ENCODE measurements at places on chromosomes 5 and 9.

- DNase-seq = peak; percentile 88
Observed at GRCh38 chr5:177006265-177006972, at the start of gene UIMC1. TSS of gene UIMC1 (minus strand) at chr5:177006779. CDS start at chr5:176982615, 24,164 bp downstream.

- no peak for DNase-seq
Observed at GRCh38 chr5:60487476-60487875, 212.5 kb downstream of the DEPDC1B start.

DNA sequence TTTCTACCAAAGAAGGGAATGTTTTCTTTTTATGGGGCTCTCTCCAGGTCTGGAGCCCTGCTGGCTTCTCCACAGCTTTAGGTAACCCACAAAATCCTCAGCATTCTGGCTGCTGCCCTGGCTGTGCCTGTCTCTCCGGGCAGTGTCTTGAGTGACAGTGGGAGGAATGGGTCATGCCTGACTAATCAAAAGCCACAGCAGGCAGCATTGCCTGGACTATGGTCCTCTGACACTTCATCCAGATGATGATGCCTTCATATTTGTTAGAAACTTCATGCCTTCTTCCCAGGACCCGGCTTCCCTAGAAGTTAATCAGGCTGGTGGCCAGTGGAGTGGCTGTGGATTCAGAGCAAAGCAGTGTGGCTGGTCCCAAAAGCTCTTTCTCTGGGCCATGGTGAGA is 32.2 kb upstream of the TGFBI start:
- no peak for DNase-seq

- no peak for DNase-seq
Observed at GRCh38 chr5:112479418-112479817, 60.3 kb upstream of the EPB41L4A start.

- DNase-seq = no peak
Observed at GRCh38 chr9:127059030-127059429, 63.4 kb downstream of the ANGPTL2 start.

- DNase-seq = no peak
Observed at GRCh38 chr5:173830421-173830820, 57.7 kb upstream of the CPEB4 start.

DNA sequence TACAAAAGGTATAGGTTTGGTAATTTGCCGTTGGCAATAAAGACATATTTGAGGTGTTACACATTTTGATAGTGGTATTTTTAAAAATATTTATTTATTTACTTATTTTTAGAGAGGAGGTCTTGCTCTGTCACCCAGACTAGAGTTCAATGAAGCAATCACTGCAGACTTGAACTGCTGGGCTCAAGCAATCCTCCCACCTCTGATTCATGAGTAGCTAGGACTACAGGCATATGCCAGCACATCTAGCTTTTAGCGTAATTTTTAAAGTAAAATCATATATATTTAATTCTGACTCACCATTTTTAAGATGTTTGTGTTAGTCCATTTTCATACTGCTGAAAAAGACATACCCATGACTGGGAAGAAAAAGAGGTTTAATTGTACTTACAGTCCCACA is 1974.3 kb downstream of the EFNA5 start:
- DNase-seq = no peak

GRCh38 chr9:134602547-134603362 is 38.8 kb upstream of the COL5A1 start:
- no peak for DNase-seq

DNA sequence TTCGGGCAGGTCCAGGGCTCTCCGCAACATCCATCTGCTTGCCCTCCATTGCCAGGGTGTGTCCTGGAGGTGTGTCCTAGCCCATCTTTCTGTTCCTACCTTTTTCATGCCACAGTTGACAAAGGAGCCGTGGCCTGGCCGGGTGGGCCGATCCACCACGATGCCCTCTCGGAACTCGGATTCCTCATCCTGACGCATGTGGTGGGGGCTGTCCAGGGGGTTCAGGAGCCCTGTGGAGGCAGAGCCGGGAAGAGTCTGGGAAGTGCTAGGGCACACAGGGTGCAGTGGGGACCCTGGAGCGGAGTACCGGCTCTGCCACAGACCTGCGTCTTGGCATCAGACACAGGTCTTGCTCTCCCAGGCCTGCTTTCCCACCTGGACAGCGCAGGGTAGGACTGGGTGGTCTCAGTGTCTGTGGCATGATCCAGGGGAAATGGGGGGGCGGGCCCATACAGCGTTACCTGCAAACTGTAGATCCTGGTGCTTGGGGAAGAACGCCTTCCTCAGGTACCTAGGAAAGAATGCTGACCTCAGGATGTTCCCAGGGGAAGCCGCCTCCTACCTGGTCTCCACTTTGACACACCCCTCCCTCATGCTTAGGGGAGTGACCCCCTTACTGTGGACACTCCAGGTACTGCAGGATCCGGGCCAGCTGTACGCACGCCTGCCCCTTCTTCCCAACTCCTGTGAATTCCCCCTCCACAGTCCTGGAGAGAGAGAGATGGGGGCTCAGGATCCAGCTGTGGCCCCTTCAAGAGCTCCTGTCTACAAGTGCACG is 3.5 kb downstream of the SPOUT1 start:
- no peak for DNase-seq

- no peak for DNase-seq
Observed at GRCh38 chr5:52856564-52856963, 68.8 kb downstream of the ITGA1 start.

DNA sequence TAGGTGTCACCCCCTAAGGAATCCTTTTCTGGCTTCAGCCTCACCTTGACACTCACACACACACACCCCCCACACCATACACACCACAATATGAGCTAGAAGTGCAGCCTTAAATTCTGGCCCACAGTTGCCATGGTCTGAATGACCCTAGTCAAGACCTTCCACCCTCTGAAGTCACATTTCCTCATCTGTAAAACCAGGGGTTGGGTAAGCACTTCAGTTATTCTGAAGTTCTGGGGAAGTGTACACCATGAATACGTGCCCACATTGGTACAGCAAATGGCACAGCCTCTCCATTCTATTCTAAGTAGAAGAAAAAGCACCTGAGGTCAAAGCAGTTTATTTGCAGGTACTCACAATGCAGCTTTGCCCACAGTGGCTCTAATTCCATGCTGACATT is 372.8 kb upstream of the KLF4 start:
- no peak for DNase-seq

- no peak for DNase-seq
Observed at GRCh38 chr9:70120834-70121510, 77.3 kb downstream of the MAMDC2 start.

DNA sequence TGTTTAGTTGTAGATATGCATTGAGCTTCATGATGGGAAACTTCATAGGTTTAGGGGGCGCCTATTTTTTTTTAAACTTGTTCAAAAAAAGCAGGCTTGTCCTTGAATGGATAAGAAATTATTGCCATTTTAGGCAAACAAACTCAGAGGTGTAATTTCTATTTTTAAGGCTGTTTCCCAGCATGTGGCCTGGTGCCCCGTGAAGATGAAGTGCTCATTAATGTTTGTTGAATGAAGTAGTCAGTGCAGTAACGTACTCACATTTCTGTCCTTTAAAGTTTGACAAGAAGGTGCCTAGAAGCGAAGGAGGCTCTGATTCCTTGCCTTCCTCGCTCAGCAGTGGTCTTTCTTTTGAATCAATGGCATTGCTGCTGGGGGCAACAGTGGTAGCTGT is 54.3 kb downstream of the ZNF618 start:
- DNase-seq = no peak

DNA sequence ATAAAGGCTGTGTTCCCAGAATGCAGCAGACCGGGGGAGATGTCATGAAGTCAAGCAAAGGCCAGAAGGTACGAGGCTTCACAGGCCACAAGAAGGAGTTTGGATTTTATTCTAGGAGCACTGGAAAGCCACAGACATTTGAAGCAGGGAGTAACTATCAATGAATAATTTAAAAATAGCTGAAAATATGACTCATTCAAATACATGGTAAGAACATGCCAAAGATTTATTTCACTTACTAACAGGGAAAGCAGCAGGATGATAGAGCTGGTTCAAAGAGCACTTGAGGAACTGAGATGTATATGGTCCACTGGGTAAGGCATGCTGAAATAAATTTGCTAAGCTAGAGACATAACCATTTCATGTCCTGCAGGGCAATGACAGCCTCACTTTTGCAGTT is 53.2 kb downstream of the MSX2 start:
- no peak for DNase-seq

GRCh38 chr5:116814626-116815385 is 240.2 kb upstream of the SEMA6A start:
- peak; percentile 74 for DNase-seq

- no peak for DNase-seq
Observed at GRCh38 chr9:123763910-123764588, 165.9 kb downstream of the DENND1A start.

GRCh38 chr9:98175028-98175569 is 17.3 kb downstream of the CORO2A start:
- no peak for DNase-seq

DNA sequence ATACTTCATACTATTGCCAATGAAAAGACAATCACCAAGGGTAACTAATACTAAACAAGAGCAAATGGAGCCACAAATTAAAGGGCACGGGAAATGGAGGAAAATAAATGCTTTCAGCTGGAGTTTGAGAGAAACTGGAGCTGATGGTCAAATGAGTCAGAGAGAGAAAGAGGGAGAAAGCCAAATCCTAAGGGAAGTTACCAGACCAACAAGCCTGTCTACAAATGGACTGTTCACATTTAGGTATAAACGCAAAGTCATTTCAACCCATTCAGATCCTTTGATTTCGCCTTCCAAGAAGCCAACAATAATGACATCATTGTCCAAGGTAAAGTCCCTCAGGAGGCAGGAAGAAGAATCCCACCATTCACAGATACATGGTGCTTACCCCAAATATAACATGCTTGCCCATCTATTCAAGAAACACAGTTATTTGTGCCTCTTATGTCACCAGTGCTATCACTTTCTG is 351.8 kb downstream of the RAB3C start:
- DNase-seq = no peak

DNA sequence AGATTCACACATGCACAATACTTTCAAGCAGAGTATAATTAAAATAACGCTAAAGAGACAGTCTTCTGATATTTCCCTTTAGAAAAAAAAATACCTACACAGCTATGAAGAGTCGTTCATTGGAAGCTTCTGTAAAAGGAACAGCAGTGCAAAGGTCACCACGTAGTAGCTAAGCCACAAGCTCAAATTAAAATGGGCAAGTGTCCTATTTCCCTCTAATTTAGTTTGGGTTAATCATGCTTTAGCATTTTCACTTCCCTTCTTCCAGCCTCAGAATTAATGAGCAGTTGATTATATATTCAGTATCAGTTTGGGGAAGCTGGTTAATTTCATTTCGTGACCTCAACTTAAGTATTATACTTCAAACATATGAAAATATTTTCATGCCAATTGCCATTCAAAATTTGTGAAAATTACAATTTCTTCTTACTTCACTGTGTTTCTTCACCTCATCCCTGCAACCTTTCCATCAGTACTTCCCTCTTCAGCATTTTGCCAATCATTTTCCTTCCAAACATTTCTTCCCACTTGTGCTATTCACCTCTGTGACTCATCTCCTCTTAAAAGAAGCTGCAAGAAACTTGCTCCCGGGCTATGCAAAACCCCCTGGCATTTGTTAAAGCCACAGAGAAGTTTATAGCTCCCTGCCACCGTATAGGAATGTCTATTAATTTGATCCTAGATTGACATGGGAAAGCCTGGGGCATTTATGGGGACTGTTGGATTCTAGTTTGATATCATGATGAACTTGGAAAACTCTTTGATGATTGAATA is 83.0 kb downstream of the DMRTA1 start:
- DNase-seq = no peak

DNA sequence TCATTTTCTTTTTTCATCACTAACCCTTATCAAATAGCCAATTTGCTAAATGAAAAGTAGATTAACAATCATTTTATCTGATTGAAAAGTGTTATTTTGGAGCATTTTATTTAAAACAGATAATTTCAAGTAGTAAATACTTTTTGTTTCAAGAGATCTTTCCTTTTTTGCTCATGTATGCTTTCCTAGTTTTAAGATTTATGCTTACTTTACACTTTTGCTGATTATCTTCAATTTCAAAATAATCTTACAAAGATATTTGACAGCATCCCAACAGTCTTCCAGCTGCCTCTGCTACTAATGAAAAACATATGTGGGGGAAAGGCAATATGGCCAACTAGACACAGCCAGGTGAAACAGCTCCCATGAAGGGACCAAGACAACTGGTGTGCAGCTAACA is 1027.3 kb upstream of the CDH9 start:
- no peak for DNase-seq

GRCh38 chr5:483434-484140 is 40.6 kb downstream of the EXOC3 start:
- no peak for DNase-seq

DNA sequence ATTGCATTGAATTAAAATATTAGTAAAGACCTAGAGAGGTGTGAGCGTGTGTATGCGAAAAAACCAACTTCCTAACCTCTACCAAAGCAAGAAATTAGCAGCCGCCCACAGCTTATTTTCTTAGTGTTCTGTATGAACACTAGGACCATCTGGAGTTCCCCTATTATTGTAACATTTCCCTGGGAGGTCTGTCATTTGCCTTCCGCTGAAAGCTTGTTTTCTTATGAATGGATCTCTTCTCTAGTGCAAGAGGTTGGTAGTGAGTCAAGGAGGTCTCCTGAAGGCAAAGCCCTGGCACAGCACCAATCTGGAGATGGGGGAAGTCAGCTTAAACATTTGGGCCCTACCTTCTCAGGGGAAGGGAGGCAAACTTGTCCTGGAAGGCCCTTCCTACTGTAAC is 10.8 kb downstream of the TNFSF8 start:
- DNase-seq = no peak

DNA sequence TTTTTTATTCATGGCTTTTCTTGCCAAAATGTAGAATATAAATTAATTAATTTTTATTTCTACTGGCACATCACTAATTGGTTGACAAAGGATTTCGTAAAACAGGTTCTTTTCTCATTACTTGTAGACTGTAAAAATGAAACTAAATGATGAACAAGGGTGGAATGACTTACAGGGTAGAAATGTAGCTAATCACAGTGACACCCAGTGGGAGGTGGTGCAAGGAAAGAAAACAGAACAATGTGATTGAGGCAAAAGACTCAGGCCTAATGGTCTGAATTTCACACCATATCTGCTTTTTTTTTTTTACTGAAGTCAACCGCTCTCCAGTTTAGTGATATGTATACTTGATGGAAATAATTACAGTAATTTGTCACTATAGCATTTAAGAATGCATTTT is 28.9 kb downstream of the GABRG2 start:
- no peak for DNase-seq
